ENCODE measurements at places on chromosomes 5 and 9.
A peak's percentile ranks its signal among the peaks of the same experiment; 100 is the strongest.

GRCh38 chr5:121027636-121028035, 563.5 kb downstream of the PRR16 start:
- DNase-seq, result no peak

DNA sequence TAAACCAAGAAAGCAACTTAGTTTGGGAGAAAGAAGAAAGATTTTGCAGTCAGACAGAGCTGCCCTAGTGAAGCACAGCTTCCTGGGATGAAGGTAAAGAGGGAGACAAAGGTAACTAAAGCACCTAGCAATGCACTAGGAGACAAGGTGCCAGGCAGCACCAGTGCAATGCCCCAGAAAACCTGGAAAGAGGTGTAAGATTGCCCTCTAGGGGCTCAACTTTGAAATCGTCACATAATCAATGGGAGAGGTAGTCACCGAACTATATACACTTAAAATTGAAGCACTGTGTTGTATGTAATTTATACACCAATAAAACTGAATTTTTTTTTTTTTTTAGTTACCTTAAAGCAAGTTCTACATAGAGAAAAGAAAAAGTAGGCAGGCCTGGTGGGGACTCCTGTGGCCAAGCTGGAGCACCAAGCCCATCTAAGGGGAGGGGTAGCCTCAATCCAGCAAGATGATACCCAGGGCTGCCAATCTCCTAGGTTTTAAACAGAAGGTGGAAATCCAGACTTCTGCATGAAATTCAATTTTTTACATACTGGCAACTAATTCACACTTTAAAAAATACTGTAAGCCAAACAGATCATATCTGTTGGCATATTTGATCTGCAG, 48.2 kb downstream of the CDK5RAP2 start:
- DNase-seq, result peak; percentile 37

DNA sequence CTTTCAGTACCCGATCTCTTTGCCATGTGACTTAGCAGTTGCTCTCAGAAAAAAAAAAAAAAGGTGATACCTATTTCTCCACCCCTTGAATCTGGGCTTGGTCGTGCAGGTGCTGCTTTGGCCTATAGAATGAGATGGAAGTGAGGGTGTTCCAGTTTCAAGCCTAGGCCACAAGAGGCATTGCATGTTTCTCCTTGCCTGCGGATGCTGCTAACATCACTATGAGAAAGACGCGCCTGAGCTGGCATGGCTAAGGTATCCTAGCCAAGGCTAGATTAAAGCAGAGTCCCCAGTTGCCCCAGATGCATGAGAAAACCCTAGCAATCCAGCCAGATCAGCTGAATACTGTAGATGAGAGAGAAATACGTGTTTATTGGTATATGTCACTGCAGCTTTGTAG, 14.7 kb upstream of the CSF1R start:
- no peak for DNase-seq

GRCh38 chr5:127804886-127805426, 101.8 kb downstream of the CCDC192 start:
- no peak for DNase-seq

DNA sequence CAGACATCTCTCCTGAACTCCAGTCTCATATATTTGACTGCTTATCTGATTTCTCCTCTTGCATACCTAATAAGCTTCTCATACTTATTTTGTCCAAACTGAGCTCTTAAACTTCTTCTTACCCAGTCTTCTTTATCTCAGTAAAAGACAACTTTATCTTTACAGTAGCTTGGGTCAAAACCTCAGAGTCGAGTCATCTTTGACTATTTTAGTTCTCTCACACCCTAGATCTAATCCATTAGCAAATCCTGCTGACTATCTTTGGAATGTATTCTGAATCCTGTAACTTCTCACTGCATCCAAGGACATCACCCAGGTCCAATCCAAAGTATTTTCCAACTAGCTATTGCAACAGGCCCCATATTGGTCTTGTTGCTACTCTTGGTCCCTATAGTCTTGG, 11.8 kb upstream of the JAK2 start:
- no peak for DNase-seq

DNA sequence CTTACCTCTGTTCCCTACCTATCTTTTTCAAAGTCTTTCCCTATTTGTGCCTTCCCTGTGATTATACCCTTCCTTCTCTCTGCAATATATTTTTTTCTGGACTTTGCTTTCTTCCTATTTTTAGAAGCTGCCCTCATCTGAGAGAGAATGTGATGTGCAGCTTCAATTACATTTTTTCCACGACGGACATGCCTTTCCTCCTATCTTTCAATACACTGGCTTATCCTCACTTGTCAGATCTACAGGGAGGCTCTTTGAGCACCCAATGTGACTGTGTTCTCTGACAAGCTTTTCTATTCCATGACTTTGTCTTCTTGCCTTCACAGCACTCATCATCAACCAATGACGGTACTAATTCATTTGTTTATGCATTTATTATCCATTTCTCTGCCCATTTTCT, 227.9 kb upstream of the CLINT1 start:
- DNase-seq, result no peak

- DNase-seq, result no peak
These were observed 27.4 kb upstream of the GCNT1 start for GRCh38 chr9:76431601-76432000.

- DNase-seq, result no peak
These were observed 16.1 kb downstream of the C9orf50 start for GRCh38 chr9:129604766-129605163.

DNA sequence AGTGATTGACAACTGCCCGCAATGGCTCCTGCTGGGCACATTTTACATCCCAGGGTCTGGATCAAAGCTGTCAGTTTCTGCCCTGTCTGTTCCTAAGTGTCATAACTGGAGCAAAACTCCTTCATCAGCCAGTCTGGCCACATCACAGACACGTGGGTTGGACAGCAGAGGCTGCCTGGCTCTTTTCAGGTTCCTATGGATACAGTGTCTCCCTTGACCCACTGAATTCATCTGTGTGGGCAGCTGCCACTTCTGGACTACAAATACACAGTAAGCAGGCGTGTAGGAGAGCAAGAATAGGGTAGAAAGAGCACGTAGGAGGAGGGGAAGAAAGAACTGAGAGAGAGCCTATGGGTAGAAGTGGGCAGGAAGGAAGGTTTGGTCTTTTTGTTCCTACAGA, 238.0 kb downstream of the ENC1 start:
- no peak for DNase-seq

GRCh38 chr5:86108825-86109224, 508.9 kb upstream of the COX7C start:
- no peak for DNase-seq

DNA sequence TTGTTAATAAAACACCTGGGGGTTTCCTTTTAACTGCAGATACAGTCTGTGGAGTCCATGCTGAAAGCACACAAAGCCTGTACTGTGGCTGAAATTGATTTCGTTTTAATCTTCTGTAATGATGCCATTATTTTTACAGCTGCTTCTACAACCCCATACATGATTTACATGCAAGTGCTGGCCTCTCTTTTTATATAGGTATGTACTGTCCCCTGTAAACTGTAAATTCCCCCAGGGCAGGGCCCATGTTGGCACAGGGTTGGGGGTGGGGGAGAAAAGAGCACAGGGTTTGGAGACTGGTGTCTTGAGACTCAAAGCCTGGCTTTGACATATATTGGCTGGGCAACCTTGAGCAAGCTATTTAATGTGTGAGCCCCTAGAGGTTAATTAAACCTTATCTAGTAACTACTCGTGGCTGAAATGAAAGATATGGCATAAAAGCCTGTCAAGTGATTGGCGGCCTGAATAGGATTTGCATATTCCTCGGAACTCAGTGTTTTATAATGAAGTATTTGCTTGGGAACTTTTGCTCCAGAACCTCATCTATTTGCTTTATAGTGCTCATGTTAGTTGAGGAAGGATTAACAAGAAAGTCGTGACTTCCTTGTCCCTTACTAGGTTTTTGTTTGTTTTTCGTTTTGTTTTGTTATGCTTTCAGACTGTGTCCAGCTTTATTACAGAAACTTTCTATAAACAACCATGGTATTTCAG, 34.0 kb downstream of the KLF4 start:
- no peak for DNase-seq

- peak; percentile 15 for DNase-seq
These were observed 3.1 kb upstream of the DOCK8 start for GRCh38 chr9:211557-211956.

- no peak for DNase-seq
These were observed 99.4 kb upstream of the MVB12B start for GRCh38 chr9:126226991-126227936.

DNA sequence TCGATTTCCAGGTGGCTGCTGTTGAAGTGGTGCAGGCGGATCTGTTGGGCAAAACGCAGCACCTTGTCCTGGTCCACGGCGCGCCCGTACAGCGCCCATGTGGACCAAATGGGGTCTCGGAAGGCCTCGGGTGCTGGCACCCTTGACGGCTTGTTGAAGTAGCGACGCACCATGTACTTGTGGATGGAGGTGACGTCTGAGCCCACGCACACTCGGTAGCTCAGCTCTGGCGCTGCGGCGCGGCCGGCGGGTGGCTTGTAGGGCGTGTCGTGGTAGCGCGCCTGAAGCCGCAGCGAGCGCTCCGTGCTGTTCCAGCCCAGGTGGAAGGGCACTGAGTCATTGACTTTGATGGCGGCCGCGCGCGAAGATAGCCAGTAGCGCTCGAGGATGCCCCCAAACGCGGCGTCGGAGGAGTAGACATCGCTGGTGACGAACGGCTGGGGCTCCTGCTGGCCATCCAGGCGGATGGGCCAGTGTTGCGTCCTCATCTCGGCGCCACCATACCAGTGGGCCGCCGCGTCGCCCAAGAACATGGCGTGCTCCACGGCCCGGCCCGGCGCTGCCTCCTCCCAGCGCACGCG, 4.7 kb downstream of the MYORG start:
- no peak for DNase-seq

- DNase-seq, result peak; percentile 66
These were observed 831 bp downstream of the INPP5E start for GRCh38 chr9:136438548-136439480.

DNA sequence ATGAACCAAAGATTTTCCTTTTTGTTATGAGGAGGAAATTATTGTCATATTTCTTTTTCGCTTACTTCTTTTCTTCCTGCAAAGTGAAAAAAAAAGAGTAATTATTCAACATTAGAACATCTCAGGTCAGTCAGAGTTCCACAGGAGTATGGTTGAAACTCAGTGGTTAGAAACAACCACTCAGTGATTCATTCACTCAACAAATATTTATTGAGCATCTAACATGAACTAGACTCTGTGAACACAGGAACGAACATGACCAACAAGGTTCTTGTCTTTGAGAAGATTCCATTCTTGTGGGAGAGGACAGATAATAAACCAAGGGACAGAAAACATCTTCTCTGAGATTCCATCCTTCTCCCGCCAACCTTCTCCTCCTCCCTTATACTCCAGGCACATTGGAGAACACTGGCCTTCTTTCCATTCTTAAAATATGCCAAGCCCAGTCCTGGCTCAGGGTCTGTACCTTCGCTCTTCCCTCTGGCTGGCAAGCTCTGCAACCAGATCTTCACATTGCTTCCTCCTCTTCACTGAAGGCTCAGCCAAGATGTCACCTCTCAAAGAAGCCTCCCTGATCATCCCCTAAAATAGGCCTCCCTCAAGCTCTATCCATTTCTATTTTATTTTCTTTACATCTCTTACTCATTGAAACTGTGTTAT, 6.8 kb upstream of the GRAMD2B start:
- DNase-seq, result no peak

GRCh38 chr5:153818626-153819025, 220.1 kb downstream of the FAM114A2 start:
- no peak for DNase-seq

DNA sequence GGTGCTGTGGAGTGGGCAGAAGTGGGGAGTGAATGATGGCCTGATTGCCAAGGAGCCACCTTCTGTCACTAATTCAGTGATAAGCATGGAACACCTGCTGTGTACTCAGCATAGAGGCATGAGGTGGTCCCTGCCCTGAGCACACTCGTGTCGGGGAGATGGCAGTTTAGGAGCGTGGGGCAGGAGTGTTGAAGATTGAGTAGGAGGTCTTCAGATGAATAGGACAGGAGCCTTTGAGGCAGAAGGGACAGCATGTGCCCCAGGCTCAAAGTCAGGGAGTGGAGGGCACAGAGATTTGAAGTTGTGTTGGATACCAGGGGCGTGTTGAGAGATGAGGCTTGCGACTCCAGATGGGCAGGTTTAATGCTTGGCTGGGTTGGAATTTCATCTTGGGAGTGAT, 55.0 kb downstream of the ZNF618 start:
- DNase-seq, result no peak

DNA sequence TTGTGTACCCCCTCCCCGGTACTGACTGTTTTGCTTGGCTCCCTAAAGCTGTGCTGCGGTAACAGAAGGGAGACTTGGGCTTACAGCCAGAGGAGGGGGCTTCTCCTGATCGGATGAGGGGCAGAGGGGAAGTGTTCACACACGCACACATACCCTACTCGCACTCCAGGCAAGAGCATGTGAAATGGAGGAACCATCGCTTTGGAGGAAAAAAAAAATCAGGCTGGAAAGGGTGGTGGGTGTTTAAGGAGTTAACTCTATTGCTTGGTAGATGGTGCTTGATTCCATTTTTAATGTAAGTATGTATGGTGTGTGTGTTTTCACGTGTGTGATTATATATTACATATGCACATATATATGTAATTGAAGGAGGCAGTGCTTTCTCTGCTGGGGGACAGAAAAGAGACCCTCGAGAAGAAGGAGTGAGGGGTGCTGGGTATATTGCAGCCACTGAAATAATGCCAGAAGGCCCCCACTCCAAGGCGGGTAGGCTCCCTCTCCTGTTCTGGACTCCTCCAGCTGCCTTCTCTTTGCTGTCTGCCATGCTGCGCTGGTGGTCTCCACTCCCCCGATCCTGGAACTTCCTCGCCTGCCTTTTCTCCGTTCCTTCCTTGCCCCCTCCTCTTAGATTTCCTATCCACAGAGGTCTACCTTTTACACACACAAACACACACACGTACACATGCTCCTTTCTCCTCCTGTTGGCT, 721 bp downstream of the GRIA1 start:
- DNase-seq, result no peak

GRCh38 chr5:127976991-127977717, 106.4 kb upstream of the SLC12A2 start:
- DNase-seq, result no peak

GRCh38 chr5:55620766-55621160, 86.0 kb upstream of the PLPP1 start:
- DNase-seq, result no peak

GRCh38 chr5:92641031-92641962, 939.7 kb downstream of the NR2F1-AS1 start:
- DNase-seq, result no peak

DNA sequence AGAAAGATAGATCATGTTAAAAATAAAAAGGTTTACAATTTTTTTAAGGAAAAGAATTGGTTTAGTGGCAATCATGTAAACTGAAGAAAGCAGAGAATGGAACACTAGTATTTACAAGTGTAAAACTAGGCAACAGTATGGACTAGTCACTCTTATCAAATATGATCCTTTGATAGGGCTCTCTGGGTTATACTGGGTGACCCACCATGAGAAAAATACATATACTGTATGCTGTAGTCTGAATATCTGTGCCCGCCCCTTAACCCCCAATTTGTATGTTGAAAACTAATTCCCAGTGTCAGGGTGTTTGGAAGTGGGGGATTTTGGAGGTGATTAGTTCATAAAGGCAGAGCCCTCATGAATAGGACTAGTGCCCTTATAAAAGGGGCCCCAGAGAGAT, 236.8 kb upstream of the TARS1 start:
- DNase-seq, result no peak

- peak; percentile 27 for DNase-seq
These were observed 214.1 kb upstream of the TLE4 start for GRCh38 chr9:79357616-79358015.
